ENCODE measurements at places on chromosomes 5 and 9.
A peak's percentile ranks its signal among the peaks of the same experiment; 100 is the strongest.

DNA sequence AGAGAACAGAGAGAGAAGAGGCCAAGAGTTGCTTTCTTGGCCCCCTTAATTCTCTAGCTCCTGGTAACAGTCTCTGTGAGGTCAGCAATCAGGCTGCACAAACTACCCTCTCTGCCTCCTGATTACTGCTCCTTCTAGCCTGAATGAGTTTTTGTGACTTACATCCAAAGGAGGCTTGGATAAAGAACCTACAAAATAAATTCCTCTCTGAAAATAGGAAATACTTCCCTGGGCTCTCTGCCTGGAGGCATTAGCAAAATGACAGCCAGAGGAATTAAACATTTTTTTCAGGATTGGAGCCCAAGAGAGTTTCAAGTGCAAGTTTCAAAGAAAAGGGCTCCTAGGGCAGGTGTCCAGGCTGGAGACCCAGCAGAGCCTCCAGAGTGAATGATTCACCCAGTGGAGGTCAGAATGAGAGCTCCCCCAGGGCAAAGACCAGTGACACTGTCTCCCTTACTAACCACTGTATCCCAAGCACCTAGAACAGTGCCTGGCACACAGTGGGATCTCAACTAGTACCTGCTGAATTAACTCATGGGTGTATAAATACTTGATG lies 162.5 kb downstream of the SPOCK1 start:
- no peak for DNase-seq

DNA sequence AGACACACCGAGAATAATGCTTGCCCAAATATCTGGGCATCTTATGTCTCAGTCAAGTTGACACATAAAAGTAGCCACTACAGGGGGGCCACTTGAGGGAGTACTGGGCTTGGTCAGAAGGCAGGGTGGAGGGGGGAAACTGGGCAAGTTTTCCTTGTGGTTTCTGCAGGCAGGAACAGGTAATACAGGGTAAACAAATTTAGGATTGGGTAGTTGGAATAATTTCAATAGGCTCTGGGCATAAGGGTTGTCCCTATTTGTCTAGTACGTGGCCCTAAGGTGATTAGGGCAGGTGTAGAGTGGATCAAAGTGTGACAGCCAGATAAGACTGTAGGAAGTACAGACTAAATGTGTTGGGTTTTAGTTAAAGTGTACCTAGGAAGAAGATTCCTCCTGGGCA lies 353.1 kb downstream of the TLE4 start:
- no peak for DNase-seq

- no peak for DNase-seq
These were observed 34.1 kb upstream of the PSD2 start for GRCh38 chr5:139761501-139761900.

- DNase-seq = no peak
These were observed 28.7 kb downstream of the XPA start for GRCh38 chr9:97668485-97668884.

DNA sequence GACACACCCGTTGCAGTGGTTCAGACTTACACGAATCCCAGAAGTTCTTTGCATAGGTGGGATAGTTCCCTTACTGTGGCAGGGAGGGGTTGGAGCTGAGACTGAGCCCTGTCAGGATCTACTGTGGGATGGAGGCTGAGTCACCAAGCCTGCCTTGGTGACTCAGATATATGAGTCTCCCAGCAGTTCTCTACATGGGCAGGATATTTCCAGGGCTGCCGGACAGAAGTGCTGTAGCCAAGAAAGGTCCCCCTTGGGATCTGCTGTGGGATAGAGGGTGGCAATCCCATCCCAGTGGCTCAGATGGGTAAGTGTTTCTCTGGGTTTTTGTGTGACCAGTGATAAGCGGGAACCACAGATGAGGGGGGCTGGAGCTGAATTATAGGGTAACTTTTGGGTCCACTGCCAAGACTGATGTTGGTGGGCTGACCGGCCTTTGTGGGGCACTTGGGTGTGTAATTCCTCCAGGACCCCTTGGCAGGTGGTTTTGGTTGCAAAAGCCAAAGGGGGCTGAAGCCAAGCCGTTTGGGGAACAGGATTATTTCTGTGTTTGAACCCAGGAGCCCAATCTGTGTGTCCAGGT lies 18.7 kb downstream of the XRCC4 start:
- DNase-seq = peak; percentile 74

DNA sequence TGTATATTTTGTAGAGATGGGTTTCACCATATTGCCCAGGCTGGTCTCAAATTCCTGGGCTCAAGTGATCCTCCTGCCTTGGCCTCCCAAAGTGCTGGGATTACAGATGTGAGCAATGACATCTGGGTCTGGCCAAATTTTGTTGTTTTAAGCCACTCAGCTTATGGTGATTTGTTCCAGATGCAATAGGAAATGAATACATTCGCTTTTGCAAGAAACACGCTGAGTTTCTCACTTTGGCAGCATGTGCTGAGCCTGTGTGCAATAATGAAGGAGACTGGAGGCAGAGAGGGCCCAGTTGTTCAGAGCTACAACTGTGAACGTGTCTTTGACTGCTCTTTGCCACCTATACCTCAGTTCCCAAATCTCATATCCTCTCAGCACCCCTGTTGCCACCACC lies 56.4 kb downstream of the KIF4B start:
- no peak for DNase-seq

- no peak for DNase-seq
These were observed 34.7 kb downstream of the MSX2 start for GRCh38 chr5:174759091-174759490.

DNA sequence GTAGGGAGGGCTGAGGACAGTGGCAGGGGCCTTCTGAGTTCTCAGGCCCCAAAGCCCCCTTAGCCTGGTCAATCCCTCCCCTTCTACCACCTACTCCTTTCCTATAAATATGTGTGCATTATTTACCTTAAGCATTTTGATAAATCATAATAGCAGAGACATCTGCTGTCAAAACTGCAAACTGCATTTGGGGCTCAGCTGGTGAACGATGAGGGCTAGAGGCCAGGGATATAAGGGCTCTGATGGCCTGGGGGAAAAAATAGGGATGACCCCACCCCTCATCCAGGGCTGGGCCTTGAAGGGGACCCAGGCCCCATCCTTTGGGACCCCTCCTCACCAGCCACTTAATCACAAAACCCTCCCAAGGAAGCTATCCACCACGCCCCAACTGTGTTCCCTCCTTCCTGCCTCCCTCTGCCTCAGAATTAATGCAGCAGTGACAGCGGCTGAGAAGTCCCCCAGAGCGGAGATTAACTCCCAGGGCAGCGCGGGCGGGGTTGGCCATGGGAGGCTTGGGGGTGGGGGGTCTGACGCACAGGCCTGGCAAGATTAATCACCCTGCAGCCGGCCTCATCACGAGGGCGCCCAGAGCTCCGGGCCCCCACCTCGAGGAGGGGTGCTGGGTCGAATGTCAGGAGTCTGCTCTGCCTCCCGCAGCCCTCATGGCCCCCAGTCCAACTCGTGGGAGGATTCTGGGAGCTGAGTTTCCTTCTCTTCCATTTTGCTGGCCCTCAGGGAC lies 42.1 kb downstream of the CXXC5 start:
- no peak for DNase-seq

GRCh38 chr5:86625148-86625547 lies 7.4 kb downstream of the COX7C start:
- DNase-seq = no peak

- DNase-seq = no peak
These were observed 19.8 kb upstream of the SLC9A3 start for GRCh38 chr5:543755-544674.

- DNase-seq = no peak
These were observed 201.2 kb upstream of the MPDZ start for GRCh38 chr9:13480693-13481092.

DNA sequence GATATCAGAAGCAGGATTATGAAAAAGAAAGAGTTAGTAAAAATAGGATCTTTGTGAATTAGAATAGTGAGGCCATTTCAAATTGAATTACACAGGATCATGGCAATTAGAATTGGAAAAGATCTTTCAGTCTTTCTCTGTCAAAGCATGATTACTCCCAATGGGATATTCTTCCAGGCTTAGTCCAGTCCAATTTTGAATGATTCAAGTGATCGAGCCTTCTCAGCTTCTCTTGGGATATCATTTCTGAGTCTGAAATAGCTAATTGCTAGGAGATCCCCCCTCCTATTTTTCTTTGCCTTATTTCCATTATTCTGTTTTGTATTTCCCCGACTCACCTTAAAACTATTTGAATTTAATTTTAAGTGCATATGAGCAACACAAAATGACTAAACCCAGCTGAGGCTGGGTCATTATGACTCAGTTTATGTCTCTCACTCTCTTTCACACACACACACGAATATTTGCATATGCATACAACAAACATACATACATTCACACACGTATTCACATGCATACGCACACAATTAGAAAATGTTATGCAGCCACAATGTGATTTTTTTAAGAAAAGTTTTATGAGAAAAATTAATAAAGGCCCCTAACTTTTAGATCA lies 34.8 kb upstream of the EFNA5 start:
- no peak for DNase-seq

GRCh38 chr5:94893412-94894135 lies 275.1 kb downstream of the SLF1 start:
- DNase-seq = peak; percentile 34

GRCh38 chr5:113182658-113183344 lies 206.2 kb downstream of the DCP2 start:
- no peak for DNase-seq

DNA sequence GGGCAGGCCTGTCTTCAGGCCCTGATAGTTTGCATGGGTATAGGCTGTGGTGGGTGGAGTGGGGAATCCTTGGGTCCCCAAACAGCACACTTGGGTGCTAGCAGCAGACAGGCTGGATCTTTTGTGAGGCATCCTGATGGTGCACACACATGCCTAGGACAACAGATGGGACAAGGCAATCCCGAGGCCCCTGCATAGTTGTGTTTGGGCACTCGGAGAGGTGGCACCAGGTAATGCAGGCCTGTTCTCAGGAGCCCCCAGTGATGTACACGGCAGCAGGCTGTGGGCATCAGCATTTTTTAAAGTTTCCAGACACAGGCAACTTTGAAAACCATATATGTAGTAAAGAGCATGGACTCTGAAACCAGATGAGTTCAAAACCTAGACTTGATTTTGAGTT lies 65.4 kb downstream of the EPB41L4A start:
- DNase-seq = no peak

DNA sequence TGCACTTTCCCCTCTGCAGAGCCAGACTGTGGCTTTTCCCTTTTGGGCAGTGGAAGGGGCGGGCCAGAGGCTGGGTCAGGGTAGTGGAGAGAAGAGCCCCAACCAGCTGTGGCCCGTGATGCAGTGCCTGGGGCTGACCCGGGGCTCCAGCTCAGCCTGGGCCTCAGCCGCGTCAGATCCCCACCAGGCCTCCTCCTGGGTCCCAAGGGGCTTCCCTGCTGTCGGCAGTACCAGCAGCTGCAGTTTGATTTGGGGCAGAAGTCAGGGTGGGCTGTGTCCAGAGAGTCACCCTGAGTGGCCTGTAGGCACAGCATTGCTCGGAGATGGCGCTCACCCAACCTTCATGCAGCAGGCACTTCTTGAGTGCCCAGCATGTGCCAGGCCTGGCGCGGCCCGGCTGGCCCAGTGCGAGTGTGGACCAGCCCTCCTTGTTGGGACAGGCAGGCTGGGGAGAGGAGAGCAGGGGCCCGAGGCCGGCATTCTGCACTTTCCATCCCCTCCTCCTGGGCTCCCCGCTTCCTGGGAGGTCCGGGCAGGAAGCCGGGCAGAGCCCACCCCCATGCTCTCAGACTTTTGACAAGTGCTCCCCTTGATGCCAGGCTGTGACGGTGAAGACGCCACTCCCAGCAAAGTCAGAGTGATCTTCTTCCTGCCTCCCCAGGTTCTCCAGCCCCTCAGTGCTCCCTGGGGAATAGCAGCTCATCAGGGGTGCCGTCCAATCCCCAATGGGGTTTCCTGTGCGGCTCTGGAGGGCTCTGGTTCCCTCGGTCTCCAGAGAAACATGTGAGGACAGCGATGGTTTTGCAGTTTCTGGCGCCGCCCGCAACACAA lies 88.3 kb upstream of the COL5A1 start:
- no peak for DNase-seq

DNA sequence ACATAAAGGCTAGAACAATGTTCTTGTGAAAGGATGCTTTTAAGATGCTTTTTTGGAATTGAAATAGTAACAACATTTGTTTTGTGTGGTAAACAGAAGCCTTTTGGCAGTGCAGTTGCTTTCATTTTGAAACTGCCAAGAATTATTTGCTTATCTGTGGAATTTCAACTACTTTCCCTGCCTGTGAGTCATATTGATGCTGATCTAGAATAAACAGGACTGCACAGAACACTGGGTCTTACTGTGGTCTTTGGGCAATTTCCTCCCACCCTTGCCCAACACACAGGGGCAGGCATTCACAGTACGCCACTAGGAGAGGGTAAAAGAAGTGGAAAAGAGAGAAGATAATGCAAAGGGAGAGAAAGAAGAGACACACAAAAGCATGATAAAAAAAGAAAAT lies 483.7 kb downstream of the ELAVL2 start:
- no peak for DNase-seq

GRCh38 chr5:125316915-125317535 lies 570.6 kb upstream of the ZNF608 start:
- no peak for DNase-seq

DNA sequence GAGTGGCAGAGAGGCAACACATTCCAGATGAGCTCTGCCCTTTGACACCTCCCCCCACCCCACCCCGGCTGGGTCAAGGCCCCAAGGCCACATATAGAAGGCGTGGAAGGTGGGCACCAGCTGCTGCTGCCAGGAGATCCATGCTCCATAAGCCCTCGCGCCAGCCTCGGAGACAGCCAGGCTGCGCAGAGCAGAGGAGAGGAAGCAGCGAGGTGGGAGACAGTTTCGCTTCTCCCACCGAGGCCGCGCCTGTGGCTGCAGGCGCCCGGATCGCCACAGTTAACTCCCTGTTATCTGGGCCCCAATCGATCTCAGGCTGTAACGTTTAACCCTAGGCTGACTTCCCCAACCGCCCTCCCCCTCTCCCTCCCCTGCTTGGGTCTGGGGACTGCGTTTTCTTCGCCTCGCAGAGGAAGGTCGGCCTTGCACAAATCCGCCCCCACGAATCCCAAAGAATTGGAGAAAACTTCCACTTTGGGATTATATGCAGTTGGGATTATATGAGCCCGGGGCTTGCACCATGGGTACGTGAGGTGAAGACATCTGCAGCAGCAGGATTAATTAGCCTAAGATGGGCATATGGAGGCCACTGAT lies 1.1 kb upstream of the CXXC5 start:
- DNase-seq = no peak

GRCh38 chr9:133354766-133355165 lies 1.5 kb downstream of the SURF1 start:
- no peak for DNase-seq

GRCh38 chr9:93226819-93227218 lies 42.9 kb downstream of the WNK2 start:
- no peak for DNase-seq

DNA sequence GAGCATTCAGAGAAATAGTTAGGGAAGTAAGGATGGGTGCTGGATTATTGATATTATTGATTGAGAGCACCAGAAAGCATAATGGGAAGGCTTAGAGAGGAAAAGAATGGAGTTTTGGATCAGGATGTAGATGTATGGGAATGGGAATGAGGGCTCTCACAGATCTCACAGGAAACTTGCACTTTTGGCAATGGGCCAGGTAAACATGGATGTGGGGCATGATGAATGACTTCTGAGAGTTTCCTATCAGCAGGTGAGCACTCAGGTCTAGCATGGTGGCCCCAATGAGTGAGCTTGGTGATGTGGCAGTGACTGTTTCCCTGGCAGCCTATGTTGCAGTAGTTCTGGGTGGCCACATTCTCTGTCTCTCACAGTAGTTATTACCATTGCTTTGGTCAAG lies 283.8 kb downstream of the FBXL7 start:
- no peak for DNase-seq
